ENCODE measurements at places on chromosomes 1 and 21. TPM values are rescaled to one million over a fixed set of nuclear protein-coding genes. Genes with fewer than 3 reads are reported as not detected.

GRCh38 chr21:42989816-42990650, 15.7 kb downstream of the PKNOX1 start:
- DNase-seq = no peak

Gene SLFNL1
- 0.37 TPM for total RNA-seq

- DNase-seq = no peak
These were observed 49.1 kb upstream of the GNG12 start for GRCh38 chr1:67882196-67882958.

DNA sequence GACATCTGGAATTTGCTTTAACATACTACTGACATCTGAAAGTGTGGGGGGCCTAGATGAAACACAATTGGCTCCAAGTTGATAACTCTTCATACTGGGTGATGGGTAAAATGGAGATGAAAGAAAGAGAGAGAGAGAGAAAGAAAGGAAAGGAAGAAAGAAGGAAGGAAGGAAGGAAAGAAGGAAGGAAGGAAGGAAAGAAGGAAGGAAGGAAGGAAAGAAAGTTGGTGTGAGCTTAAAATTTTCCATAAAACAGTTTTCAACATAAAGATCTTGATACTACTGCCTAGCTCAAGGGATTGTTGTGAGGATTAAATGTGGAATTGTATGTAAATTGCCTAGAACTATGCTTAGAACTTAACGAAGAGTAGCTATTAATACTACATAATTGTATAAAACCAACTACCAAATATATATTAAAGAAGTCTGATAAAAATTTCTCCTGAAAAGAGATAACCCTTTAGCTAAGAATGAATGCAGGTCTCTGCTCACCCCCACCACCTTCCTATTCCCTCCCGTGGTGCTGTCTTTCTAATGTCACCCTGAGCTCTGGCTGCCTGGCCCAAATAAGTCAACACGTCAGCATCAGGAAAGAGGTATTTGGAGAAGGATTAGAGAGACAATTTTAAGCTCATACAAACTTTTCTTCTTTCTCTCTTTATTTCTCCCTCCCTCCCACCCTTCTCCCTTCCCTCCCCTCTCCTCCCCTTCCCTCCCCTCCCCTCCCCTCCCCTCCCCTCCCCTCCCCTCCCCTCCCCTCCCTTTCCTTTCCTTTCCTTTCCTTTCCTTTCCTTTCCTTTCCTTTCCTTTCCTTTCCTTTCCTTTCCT, 89.3 kb upstream of the SGIP1 start:
- DNase-seq = no peak

Gene SUMO3
- total RNA-seq = 55.5 TPM

DNA sequence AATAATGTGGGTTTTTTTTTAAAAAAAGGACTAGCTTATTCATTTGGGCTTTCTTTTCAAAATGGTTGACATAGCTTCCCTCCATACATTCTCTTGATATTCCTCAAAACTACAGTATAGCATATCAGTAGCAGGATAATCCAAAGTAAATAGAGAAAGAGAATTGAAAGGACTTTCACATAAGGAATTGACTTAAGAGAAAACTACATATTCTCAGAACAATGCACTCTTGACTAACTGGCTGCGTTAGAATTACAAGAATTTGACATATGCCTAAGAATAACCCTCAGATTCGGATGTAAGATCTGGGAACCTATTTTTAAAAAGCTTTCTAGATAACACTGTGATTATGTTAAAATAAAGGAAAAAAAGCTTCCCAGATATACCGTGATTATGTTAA, 3.1 kb downstream of the PRKAB2 start:
- no peak for DNase-seq

- DNase-seq = no peak
These were observed 416 bp upstream of the RNF187 start for GRCh38 chr1:228486596-228487335.

DNA sequence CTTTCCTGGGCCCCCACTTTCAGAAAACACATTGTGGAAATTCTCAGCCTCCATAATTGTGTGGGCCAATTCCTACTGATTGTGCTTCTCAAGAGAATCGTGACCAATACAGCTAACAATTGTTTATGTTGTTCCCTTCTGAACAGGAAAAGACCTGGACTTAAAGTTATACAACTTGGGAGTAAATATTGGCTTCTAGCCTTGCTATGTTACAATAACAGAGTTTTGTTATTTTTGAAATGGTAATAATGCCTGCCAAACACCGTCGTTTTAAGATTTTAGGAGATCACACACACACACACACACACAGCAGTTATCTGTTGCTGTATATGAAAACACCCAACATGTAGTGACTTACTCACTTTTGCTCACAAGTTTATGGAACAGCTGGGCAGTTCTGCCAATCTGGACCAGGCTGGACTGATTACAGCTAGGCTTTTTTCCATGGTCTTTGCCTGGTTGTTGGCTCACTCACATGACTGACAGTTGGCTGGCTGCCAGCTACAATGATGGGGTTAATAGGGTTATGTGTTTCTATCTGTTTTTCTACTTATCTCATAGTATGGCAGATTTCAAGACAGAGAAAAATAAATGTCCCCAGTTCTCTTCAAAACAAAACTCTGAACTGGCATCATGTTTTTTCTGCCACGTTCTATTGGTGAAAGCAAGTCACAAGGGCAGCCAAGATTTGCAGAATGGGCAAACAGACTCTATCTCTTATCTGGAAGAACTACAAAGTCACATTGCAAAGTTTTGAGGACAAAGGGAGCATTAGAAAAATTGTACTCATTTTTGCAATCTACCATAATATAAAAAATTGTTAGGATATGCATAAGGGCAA, 447.5 kb downstream of the NEGR1 start:
- DNase-seq = no peak

GRCh38 chr1:158103861-158104522, 76.7 kb upstream of the CD1D start:
- DNase-seq = no peak

DNA sequence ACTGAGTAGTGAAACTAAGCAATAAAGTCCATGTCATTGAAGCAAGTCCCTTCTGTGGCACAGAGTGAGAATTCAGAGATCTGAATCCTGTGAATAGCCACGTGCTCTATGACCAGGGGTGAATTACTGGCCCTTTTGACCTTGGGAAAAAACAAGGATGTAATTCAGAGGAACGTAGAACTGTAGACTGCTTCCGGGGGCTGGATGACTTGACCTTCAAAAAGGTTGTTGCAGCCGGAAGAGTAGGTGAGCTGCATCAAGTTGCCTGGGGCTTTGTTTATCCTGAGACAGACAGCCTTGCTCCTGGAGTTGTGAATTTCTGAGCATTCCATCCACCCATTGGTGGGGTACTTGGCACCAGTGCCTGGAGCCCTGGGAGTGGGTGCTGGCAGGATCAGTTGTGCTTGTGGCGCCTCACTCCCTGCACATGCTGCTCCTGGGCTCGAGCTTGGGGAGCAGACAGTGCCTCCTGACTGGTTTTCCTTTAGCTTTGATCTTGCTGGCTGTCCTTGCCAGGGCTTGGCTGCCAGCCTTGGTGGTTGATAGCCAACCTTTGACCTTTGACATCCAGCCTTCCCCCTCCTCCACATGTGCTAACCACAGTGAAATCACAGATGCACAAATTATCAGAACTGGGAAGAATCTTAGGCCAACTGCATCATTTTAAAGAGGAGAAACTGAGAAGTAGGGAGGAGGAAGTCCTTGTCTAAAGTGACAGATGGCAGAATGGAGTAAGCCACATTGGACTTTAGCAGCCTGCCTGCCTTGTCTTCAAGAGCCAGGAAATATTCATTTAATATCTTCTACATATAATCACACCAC, 16.2 kb upstream of the MYOG start:
- no peak for DNase-seq

Gene STIL
- total RNA-seq = 2.2 TPM

GRCh38 chr1:8472668-8473067, 154.8 kb downstream of the SLC45A1 start:
- no peak for DNase-seq

Gene CSF1
- 103 TPM for total RNA-seq

GRCh38 chr21:45328198-45329091, 40.8 kb upstream of the POFUT2 start:
- DNase-seq = no peak

Gene DNM3
- total RNA-seq = 2.9 TPM

GRCh38 chr1:28845786-28846543, 34.0 kb downstream of the OPRD1 start:
- no peak for DNase-seq

GRCh38 chr1:50645139-50645538, 221.9 kb upstream of the DMRTA2 start:
- no peak for DNase-seq

Gene KCNJ15
- 3.6 TPM for total RNA-seq

DNA sequence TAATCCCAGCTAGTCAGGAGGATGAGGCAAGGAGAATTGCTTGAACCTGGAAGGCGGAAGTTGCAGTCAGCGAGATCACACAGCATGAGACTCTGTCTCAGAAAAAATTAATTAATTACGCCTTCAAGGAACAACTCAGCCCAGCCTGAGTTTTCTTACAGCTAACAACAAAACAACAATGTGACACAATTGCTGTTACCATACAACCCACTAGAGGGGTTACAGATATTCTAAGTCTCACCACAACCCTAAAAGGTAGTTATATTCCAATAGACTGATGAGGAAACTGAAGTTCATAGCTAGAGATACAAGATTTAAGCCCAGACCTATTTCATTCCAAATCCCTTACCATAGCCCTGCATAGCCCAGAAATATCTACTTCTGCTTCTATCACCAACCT, 2.9 kb upstream of the LRRC8C start:
- DNase-seq = no peak

- no peak for DNase-seq
These were observed 8.3 kb upstream of the PADI1 start for GRCh38 chr1:17196496-17197185.

DNA sequence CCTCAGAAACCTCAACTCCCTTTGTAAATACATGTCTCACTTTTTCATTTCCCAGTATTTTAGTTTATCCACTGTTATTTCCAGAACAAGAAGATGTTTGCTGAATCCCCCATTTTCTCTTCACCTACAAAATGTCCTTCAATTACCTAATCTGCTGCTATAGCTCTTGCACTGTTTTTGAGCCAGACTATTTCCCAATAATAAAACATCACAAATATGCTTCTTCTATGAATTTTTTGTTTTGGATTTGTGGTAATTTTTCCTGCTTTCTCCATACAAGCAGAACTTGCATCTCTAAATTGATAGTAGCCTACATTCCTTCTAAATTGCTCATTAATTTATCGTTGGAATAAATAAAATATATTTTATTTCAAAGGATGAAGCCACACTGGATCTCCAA, 199.6 kb upstream of the C1orf87 start:
- no peak for DNase-seq

DNA sequence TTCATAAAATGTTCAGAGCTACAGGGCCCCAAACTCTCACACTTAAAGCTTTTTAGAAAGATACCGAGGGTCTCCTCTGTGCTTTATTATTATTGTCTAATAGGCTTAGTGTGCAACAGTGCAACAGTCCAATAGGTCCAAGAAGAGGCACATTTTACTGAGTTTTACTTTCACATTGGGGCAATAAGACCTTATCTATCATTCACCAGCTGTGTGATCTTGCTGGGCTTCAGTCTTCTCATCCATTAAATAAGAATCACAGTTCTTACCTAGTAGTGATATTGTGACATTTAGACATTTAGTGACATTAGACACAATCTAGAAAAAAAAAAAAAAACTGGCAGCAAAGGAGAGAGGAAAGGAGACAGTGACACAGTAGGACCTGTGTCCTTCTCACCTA, 175.8 kb upstream of the NFIA start:
- DNase-seq = no peak

DNA sequence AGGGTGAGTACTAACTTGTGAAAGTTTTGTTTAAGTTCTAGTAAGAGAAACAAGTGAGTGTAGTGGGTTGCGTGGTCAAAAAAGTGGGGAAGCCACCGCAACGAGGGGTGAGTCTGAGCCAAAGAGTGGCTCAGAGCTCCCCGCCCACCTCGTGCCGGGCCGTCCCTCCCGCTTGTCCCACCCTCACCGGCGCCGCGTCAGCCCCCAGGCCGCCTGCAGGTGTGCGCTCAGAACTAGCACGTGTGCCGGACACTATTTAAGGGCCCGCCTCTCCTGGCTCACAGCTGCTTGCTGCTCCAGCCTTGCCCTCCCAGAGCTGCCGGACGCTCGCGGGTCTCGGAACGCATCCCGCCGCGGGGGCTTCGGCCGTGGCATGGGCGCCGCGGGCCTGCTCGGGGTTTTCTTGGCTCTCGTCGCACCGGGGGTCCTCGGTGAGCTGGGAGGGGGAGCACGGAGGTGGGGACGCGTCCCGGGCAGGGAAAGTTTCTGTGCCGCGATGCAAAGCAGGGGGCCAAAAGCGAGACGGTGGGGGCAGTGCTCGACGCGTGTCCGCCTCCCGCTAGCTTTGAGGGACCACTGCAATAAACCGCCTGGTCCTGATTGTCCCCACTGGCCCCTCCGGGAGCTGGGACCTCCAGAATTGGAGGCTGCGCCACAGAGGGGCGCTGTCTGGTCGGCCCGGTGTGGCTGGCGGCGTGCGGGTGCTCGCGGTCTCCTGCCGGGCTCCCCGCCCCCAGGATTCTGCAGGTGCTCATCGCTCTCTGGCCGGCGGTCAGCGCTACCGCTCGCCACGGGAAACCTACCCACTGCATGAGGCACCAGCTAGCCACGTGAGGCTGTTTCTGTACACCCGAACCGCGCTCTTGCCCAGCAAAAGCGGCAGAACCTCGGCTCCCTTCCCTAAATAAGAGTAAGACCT, at the start of gene CR2:
Gene CR2 (plus strand): TSS at position 283 of the 919 bp plus-strand sequence. CDS start 91 bp downstream, at position 374.
- DNase-seq = no peak

Gene GBP1
- total RNA-seq = 19.6 TPM

DNA sequence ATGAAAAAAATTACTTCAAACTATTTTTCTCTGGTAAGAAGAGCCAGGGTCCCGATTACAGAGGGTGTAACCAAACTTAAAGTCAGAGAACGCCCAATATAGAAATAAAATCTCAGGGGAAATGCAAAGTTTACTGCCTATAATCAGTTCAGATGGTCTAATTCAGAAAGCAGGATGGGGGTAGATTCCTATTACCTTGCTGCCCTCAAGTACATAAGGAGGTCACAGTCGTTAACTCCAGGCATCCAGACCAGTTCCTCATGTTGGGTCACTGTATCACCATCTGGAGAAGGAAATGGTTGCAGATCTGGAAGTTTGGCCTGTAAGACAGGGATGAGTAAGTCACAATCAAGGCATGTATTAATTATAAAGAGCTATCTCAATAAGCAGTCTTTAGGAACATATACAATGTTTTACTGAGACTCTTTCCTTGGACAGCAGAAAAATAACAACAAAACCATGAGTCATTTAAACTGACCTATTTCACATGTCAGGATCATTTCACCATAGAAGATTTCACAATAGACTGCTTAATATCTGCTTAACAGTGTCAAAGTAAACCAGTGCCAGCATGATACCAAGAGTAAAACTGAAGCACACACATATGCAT, 179.4 kb downstream of the SLC45A1 start:
- DNase-seq = no peak

DNA sequence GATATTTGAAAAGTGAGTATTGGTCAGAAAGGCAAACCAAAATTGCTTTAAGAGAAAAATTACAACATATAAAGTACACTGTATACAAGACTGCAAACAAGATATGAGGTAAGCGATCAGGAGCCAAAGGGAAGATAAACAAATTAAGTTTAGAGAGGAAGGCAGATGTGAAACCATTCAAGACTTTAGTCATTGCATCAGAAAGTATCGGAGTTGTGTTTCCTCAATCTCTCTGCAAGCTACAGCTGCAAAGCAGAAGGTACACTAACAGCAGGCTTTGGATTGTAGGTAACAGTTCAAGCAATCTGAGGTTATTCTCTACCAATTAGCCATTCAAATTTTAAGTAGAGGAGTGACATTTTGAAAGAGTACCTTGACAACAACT, 21.3 kb upstream of the TLCD4 start:
- no peak for DNase-seq

Data from omental fat pad (tissue), 4 donors.